DMS153 (cell line): ENCODE measurements at places on chromosomes 5 and 9.

- no peak for DNase-seq
These were observed 31.4 kb downstream of the KCTD16 start for GRCh38 chr5:144202072-144202471.

- no peak for DNase-seq
These were observed 105.5 kb downstream of the KLHL3 start for GRCh38 chr5:137630216-137630971.

GRCh38 chr9:110125207-110125751 lies 82.7 kb downstream of the C9orf152 start:
- DNase-seq = no peak

- DNase-seq = no peak
These were observed 31.4 kb upstream of the SPTLC1 start for GRCh38 chr9:92146610-92147009.

GRCh38 chr5:53895091-53895683 lies 334.7 kb downstream of the NDUFS4 start:
- no peak for DNase-seq

GRCh38 chr5:428219-428618 lies 14.8 kb upstream of the EXOC3 start:
- DNase-seq = no peak

- no peak for DNase-seq
These were observed 367.9 kb upstream of the ADAMTSL1 start for GRCh38 chr9:18106006-18106560.

DNA sequence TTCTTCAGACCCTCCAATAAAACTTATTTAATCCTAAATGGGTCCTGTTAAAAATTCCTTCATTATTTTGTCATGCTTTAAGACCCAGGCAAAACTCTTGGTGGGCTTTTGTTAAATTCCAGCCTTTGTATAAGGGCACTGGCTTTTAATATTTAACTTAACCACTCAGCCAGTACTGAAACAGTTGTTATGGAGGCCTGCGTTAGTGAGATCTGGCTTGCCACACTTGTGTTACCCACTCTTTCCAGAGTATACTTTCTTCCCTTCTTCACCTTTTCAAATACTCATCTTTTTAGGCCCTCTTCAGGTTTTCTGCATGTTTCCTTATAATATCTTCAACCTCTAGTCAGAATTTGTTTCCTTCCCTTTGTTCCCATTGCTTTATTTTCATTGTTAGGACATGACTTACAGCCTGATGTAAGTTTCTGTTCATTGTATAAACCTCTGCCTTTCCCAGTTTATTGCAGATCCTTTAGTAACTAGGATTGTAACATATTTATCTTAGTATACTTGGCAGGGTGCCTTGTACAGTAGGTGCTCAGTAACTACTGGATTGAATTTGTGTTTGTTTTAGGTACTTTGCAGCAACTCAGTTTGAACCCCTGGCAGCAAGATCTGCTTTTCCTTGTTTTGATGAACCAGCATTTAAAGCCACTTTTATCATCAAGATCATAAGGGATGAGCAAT lies 48.8 kb downstream of the LNPEP start:
- DNase-seq = no peak

GRCh38 chr9:127256324-127256723 lies 8.2 kb upstream of the GARNL3 start:
- DNase-seq = no peak

GRCh38 chr5:168660691-168661090 lies 81.5 kb upstream of the PANK3 start:
- DNase-seq = no peak
